ENCODE measurements at places on chromosomes 13 and 19.

GRCh38 chr13:104181526-104182231 lies 1115.5 kb upstream of the SLC10A2 start:
- DNase-seq: no peak

DNA sequence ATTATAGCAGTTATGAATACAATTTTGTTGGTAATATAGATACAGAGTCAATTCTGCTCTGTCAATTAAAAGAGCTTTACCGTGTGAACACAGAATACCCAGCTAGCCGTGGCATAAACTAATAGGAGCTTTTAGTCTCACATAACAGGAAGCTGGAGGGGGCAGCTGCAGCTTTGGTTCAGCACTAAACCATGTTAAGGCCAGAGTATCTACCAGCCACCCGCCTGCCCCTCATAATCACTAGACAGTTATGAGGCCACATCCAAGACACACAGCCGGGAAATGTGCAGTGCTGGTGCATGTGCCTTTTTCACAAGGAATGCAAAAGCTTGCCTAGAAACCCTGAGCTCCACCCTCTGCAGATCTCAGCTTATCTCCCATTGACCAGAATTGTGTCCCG lies 62.3 kb downstream of the SGCG start:
- no peak for DNase-seq

- no peak for DNase-seq
Observed at GRCh38 chr19:7869453-7869909, 4.7 kb downstream of the PRR36 start.

GRCh38 chr13:44853641-44854040 lies 135.6 kb downstream of the NUFIP1 start:
- DNase-seq: no peak

- DNase-seq: no peak
Observed at GRCh38 chr13:93727211-93728141, 500.9 kb downstream of the GPC6 start.

DNA sequence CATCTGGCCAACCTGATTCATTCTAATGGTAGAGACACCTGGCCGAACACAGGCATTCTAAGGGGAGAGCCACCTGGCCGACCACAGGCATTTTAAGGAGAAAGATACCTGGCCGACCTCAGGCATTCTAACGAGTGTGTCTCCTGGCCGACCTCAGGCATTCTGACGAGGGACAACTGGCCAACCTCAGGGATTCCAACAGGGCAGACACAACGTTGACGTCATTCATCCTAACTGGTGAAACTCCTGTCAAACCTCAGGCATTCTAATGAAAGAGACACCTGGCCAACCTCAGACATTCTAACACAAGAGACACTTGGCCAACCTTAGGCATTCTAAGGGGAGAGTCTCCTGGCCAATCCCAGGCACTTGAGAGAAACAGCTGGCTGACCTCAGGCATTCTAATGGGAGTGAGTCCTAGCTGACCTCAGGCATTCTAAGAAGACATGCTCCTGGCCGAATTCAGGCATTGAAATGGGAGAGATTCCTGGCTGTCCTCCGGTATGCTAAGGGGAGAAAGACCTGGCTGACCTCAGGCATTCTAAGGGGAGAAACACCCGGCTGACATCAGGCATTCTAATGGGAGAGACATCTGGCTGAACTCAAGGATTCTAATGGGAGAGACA lies 1352.5 kb downstream of the UQCRFS1 start:
- no peak for DNase-seq

DNA sequence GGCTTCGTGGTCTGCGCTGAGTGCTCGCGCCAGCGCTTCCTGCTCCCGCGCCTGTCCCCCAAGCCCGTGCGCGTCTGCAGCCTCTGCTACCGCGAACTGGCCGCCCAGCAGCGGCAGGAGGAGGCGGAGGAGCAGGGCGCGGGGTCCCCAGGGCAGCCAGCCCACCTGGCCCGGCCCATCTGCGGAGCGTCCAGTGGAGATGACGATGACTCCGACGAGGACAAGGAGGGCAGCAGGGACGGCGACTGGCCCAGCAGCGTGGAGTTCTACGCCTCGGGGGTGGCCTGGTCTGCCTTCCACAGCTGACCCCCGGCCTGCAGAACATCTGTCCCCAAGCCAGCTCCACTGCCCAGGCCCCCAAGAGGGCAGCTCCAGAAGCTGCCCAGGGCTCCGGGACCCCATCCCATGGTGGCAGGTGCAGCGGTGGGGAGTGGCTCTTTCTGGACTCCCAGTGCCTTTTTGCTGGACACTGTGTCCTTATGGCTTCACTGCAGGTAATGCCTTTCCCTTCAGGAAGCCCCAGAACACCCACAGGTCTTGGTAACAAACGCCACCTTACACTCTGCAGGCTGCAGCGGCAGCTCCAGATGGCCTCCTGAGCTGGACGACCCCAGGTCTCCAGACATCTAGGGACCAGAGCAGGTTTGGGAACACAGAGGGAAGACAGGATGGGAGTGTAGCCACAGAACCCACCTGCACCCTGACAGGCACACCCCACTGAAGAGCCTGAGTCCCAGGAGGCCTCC lies 9.3 kb downstream of the PLEKHF1 start:
- DNase-seq: no peak

Measured in GF-D8 (cell line).